Inflammatory macrophage treated with lipopolysaccharide for 4 hours (primary cell): ENCODE measurements at places on chromosomes 4 and X.

GRCh38 chr4:110550260-110550659, 72.6 kb downstream of the PITX2 start:
- DNase-seq: no peak

- DNase-seq: no peak
Observed at GRCh38 chr4:6782846-6783110, 251 bp downstream of the KIAA0232 start.

DNA sequence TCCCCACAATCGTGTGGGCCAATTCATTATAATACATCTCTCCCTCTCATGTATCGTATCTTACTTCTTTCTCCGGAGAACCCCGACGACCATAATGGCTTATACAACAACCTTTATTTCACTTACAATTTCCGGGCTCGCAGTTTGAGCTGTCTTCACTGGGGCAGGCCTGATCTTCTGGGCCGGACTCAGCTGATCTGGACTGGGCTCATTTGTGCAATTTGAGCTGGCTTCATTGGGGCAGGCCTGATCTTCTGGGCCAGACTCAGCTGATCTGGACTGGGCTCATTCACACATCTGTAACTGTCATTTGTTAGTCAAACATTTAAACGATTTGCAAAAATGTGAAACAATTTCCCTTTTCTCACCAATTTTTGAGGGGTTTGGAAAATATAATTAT, 171.5 kb upstream of the FRG1 start:
- no peak for DNase-seq

GRCh38 chr4:117678861-117679260, 355.4 kb upstream of the NDST3 start:
- DNase-seq: no peak

DNA sequence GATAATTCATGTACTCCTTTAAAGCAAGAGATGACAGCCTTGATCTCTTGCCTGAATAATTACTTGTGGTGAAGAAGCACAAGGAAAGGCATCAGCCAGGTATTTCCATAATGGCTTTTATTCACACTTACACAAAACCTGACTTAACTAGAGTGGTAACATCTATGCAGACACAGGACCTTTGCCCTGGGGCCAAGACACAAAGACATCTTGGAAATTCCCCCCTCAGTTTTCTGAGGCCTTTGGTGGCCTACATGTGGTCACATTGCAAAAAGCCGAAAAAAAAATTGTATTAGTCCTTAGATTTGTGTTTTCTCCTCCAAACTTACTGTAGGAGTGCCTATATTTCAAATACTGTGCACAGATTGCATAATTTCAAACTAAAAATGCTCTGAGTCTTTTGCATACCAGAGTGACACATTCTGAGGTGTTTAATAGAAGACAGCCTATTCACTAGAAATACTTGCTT, 172.4 kb downstream of the PDGFC start:
- DNase-seq: peak; percentile 91

- DNase-seq: no peak
Observed at GRCh38 chr4:82705928-82706300, 92.7 kb downstream of the SCD5 start.

DNA sequence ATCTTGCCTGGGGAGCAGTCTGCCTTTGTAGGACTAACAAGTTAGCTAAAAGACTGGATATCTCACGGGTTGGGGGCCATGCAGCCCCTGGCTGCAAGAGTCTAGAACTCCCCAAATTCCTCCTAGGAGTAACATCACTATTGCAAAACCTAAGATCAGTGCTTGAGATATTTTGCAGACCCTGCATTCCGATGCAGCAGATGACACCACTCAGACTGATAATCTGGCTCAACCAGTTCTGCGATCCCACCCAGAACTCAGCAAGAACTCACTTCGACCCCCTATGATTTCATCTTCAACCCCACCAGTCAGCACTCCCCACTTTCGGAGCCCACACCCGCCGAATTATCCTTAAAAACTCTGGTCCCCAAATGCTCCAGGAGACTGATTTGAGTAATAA, 834.0 kb downstream of the C4orf33 start:
- DNase-seq: no peak

GRCh38 chr4:111689214-111689613, 456.0 kb upstream of the FAM241A start:
- DNase-seq: no peak

- DNase-seq: peak; percentile 2
Observed at GRCh38 chr4:12724510-12724909, 759.6 kb downstream of the RAB28 start.

DNA sequence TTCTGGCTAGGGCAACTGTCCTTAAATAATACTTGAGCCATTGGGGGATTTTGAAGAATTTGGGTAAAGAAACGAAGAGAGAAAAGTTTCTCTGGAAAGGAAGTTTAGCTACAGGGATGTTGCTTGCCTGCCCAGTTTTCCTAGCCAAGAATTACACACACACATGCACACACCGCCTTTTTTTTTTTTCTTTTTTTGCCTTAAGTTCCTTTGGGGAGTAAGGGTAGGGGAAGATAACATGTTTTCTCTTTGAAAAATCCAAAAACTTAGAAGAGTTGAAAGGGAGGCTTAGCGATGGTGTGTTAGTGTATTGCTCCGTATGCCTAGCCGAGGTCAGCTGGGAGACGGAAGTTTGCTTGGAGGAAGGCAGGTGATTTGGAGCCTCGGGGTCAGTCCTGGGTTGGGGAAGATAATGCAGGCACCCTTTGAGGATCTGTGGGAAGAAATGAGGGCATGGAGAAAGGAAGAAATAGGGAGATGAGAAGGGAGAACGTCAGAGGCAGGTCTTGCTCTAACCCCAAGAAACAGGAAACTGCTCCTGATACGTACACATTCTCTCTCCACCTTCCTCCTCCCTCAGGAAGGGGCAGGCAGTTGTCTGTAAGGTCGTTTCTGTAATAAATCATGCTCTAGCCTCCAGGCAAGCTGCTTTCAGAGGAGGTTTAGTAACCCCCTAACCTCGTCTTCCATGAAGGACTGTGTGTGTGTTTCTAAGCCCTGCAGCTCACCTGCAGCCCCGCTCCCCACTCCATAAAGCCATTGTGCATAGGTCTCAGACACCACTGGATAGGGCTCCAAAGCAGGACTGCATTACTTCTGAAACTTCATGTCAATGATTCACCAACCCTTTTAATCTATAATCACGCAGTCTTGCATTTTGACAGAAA, 10.5 kb downstream of the KLF3 start:
- no peak for DNase-seq

- DNase-seq: no peak
Observed at GRCh38 chr4:168758351-168758876, 251.6 kb downstream of the CBR4 start.

- DNase-seq: no peak
Observed at GRCh38 chrX:12007881-12008280, 130.4 kb upstream of the FRMPD4 start.

- DNase-seq: no peak
Observed at GRCh38 chr4:115260195-115260594, 146.8 kb upstream of the NDST4 start.

GRCh38 chrX:29155286-29155685, 568.0 kb downstream of the IL1RAPL1 start:
- no peak for DNase-seq

DNA sequence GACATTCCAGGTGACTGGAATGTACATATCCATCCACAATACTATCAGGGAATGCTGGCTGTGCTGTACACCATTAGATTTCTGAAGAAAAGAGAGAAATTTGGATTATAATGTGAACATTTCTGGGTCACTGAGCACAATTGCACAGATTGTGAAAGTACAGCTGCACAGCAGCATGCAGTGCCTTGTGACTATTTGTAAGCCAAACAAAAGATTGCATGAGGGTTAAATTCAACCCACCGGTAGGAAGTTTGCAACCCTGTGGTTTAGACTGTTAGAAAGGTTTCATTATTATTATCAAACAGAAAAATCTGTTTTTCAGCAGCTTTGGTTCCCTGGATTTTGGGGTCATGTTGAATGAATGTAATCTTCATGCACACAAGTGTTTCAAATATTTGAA, 24.5 kb downstream of the DDIT4L start:
- peak; percentile 19 for DNase-seq

DNA sequence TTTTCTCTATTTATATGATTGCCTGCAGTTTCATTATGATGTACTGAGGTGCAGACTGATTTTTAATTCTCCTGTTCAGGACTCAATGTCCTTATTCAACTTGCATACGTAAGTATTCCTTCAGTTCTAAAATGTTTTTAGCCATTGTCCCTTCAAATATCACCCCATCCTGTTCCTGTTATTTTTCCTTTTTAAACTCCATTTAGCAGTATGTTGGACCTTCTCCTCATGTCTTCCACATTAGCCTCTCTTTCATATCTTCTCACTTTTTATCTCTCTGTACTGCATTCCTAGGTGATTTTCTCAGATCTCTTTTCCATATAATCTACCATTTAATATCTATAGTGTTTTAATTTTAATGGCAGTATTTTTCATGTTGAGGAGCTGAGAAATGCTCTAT, 317.7 kb downstream of the NR3C2 start:
- no peak for DNase-seq

DNA sequence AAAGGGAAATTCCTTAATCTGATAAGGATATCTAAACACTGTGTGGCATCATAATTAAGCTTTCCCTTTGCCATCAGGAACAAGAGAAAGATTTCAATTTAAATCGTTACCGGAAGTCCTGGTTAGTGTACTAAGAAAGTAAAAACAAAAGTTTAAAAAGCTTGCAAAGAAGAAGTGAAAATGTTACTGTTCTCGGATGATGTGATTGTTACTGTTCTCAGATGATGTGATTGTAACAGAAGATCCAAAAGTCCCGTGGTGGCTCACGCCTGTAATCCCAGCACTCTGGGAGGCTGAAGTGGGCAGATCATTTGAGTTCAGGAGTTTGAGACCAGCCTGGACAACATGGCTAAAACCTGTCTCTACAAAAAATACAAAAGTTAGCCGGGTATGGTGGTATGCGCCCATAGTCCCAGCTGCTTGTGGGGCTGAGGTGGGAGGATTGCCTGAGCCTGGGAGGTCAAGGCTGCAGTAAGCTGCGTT, 62.5 kb downstream of the RGS12 start:
- peak; percentile 94 for DNase-seq

- no peak for DNase-seq
Observed at GRCh38 chr4:86117705-86118302, 242.0 kb downstream of the MAPK10 start.

DNA sequence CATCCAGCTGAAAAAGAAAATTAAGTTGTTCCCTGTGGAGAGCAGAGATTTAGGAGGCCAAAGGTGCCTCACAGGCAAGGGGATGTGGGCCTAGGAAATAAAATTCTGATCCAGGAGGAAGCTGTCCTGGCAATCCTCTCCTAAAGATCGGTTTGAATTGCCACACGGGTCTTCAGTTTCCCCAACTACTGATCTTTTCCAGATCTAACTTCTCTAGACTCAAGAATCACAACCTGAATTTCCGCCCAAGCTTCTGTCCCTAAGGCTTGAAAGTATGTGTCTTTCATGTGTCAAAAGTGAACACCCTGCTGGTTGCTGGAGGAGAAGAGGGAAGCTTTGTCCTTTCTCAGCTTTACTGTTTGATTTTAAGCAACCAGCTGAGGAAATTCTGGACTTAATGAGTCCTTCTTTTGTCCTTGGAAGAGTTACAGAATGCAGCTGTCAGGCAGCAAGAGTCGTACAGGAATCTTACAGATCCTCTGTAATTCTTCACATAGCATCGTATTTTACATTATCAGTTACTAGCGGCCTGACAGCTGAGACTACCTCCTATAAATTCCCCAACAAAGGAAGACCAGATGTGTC, 93.8 kb downstream of the INPP4B start:
- DNase-seq: no peak

GRCh38 chr4:173919196-173919595, 364.3 kb downstream of the FBXO8 start:
- no peak for DNase-seq

DNA sequence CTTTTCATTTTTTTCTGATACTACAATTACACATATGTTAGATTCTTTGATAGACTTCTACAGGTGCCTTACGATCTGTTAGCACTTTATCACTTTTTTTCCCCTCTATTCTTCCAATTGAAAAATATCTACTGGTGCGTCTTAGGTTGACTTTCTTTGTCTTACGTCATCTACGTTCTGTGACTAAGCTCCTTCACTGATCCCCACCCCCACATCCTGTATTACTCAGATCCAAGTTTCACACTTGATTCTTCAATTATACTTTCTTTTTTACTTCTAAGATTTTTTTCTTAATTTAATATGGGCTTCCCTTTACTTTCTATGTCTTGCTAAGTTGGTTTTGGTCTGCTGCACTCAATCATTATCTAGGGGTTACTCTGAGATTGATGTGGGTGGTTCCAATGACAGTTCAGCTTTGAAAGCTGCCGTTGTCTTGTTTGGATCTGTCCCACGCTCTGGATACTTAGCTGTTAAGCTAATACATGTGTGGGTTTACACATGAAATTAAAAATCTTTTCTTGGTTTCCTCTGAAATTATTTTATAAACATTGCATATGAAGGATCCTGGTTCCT, 1321.1 kb downstream of the RAPGEF2 start:
- DNase-seq: no peak

DNA sequence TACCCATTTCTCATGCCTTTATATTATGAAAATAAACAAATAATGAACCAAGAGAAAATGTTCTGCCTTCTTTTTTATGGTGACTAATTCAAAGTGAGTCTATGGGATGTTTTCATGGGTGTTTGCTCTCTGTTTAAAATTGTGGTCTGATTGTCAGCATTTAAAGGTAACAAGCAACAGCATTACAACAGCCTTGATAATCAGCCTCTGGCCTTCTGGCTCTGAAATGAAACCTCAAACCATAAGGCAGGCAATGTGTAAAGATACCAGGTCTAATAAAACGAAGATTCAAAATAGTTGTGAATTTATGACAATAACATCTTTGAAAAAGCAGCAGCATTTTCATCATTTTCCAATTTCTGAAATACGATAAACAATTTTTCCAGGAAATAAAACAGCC, 63.7 kb downstream of the FAM13A start:
- no peak for DNase-seq

DNA sequence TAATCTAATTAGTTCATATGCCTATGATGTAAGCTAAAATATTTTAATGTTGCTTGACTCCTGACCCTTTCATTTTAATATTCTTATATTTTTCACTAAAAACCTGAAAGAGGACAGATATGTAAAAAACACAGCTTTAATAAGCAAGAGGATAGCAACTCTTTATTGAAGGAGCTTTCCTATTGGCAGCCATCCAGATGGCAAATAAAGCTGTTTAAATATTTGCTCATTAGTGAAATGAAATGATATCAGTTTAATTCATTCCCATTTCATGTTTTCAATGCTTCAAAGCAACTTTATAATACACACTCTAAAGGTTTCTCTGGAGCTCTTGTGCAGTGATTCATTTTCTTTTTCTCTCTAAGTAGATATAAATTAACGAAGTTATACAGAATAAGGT, 473.4 kb downstream of the PCDH7 start:
- no peak for DNase-seq

DNA sequence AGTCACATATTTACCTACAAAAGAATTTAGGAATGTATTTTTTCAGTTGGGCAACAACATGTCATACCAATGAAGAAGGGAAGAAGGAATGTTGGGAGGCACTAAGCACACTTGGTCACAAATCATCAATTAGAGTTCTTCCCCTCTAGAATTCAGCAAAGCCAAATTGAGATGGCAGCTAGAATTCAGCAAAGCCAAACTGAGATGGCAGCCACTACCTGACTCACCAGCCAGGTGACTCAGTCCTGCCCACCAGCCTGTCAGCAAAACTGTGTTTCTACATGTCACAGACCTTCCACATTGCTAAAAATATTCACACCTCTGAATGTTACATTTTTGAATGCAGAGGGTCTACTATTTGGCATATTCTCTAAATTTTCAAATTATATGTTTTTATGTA, 63.2 kb upstream of the NOCT start:
- no peak for DNase-seq

- DNase-seq: no peak
Observed at GRCh38 chr4:153137677-153138630, 66.3 kb upstream of the TRIM2 start.
